ENCODE measurements at places on chromosomes 16 and 17.

- peak; percentile 70 for DNase-seq
Observed at GRCh38 chr17:50117202-50118051, 12.5 kb downstream of the SAMD14 start.

- DNase-seq = no peak
Observed at GRCh38 chr16:64251742-64252141, 870.1 kb downstream of the CDH11 start.

DNA sequence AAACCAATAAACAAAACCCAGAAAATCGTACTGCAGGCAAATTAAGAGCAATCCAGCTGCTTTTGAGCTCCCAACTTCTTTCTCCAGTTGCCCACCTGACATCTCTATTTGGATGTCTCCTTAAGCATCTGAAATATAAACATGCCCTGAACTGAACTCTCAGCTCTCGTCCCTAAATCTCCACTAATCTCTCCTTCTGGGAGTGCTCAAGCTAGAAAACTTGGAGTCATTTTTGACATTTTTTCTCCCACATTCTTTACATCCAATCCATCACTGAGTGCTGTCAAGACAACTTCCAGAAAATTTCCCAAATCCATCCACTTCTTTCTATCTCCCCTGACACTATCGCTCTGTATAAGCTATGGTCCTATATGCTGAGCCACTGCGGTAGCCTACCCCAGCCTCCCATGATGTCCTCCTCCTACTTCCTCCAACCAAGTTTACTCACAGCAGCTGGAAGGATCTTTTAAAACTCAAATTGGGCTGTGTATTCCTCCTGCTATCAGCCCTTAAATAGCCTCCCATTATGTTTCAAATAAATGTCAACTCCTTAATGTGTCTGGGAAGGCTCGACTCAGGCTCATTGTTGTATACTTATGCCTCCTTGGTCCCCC is 53.1 kb downstream of the HS3ST3B1 start:
- DNase-seq = no peak

GRCh38 chr17:8386841-8387240 is 3.8 kb upstream of the RPL26 start:
- no peak for DNase-seq

DNA sequence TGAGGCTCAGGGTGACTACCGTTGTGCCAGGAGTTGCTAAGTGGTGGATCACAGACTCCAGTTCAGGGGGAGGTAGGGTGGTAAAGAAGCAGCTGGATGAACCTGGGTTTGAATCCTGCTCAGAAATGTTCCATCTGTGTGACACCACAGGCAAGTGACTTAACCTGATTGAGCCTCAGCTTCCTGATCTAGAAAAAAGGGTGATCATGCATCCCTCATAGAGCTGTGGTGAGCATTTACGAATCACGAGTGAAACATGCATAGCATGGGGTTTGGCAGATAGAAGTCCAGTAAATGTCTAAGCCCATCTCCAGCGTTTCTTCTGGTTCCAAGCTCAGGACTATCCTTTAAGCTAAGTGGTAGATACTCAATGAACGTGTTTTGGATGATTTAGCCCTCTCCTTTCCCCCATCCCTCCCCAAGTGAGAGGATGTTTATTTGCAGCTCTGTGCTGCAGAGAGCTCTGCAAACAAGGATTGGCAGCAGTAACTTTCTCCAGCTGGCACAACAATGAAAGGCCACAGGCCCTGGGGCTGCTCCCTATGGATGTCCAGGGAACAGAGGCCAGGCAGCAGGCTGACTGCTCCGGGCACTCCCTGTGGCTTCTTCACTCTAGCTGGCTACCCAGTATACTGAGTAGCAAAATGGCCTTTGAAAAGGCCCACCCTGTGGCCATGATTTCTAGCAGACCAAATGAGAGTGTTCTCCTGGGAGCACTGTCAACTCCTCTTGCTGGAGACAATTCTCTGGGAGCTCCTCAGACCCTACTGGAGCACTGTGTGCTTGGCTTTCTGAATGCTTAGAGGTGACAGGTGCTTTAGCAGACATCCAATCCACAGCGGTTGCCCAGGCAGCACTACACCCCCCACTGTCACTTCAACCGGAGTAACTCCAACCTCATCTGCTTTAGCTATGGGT is 21.3 kb downstream of the CA4 start:
- no peak for DNase-seq

GRCh38 chr16:61277849-61278248 is 758.4 kb downstream of the CDH8 start:
- no peak for DNase-seq

- DNase-seq = no peak
Observed at GRCh38 chr17:34811561-34811960, 149.7 kb downstream of the CCT6B start.

DNA sequence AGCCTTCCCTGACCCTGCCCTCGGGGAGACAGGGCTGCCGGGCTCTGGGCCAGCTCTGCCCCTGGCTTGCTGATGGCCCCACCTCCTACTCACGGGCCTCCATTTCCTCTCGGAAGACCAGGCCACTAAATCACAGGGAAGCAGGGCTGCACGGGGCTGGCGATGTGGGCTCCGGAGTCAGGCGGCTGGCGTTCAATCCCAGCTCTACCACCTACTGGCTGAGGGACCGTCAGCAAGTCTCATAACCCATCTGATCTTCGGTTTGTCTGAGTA is 113.4 kb downstream of the AMFR start:
- DNase-seq = no peak

DNA sequence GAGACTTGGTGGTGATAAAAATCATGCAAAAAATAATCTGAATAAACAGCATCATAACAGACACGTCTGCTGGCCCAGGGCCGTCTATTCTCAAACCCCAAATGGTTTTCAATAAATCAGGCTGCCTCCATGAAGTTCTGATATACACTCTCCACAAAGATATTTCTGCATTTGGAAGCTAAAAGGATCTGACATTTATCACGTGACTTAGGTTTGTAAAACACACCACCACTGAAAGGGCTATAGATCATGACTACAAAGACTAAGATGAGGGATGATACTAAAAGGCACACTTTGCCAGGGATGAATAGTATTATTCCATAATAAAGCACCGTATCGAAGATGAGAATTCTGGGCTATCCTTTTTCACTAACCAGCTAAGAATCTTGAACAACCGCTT is 67.6 kb upstream of the ADAMTS18 start:
- no peak for DNase-seq

DNA sequence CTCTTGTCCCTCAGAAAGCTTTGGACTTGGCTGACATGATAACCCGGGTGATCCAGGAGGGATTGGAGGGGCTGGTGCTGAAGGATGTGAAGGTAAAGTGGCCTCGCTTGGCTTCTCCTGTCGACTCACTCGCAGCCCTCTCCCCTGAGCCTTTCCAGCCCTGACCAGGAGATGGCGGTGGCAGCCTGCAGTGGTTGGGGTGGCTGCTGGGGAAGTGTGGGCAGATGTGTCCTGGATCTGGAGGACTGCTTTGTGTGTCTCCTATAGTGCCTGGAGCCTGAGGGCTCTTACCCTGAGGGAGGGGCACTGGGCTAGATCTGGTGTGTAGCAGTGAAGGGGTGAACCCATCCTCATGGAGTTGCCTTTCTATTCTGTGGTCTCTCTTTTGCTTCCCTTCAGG is 17.9 kb downstream of the LIG3 start:
- no peak for DNase-seq

DNA sequence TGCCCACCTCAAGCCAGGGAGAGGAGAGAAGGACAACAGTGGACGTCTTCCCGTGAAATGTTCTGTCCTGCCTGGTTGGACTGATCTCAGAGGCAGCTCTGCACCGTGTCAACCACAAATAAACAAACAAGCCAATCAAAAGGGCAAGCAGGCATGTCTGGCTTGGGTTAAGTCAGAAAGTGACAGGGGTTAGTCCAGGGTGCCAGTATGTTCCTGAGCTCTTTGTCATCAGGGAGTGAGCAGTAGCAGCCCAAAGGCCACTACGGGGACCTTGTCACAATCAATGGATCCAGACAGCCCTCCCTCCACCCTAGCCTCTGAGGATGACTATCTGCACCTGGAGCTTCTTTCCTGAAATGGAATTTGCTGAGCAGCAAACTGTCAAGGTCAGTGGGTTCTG is 35.0 kb downstream of the CNGB1 start:
- DNase-seq = no peak

DNA sequence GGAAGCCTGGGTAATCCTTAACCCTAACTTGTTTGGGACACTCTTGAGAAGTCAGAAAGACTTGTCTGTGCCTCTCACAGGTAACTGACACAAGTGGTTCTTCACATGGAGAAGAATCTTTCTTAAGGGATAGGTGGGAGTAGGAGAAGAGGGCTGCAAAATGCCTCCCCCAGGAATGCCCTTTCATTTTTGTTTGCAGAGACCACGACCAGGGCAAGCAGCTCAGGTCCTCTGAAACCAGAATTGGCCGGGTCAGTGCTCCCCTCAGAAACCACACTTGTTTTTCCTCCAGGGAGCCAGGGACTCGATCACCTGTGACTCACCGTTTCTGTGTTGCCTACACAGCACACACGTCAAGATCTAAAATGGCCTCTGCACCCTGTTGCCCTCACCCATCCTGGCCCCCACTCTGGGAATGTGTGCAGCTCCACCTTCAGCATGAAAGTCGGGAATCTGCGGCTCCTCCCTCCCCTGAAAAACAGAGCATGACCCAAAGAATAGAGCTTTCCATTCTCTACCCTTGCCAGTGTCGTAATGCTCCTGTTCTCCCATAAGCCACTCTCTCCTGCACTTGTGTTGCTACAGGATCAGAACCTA is 36.1 kb downstream of the HNF1B start:
- no peak for DNase-seq

- DNase-seq = no peak
Observed at GRCh38 chr17:66980896-66981295, 16.4 kb downstream of the CACNG4 start.

DNA sequence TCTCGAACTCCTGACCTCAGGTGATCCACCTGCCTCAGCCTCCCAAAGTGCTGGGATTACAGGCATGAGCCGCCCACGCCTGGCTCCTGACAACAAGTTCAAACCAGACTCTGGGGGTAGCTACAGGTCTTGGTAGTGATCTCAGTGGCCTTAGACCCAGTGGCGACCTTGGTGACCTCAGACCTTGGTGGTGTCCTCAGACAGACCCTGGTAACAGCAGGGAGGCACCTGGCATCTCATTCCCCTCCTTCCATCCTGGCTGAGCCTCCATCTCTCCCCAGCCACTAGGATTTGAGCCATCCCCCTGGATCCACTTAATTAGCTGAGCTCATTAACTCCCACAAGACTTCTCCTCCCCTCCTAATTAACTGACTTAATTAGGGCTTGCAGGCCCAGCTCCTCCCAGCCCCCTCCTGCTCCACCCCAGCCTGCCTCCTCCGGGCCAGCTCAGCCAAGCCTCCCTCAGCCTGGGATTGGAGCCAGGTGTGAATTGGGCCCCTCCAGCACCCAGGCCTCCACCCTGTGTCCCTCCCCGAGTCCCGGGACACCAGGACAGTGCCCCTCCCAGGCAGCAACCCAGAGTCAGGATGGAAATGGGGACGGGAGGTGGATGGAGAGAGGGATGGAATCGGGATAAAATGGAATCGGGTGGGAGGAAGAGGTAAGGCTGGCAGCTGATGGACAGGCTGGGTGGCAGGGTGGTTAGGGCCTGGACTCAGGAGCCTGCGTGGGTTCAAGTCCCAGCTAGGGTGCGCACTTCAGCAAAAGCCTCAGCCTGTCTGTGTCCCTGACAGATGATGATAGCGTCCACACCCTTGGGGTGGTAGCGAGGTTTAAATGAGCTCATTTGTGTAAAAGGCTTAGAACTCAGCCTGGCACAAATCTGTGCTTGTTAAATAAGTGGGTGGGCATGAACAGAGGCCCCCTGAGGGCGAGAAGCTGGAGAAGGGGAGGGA is 11.2 kb upstream of the SBK1 start:
- DNase-seq = no peak

DNA sequence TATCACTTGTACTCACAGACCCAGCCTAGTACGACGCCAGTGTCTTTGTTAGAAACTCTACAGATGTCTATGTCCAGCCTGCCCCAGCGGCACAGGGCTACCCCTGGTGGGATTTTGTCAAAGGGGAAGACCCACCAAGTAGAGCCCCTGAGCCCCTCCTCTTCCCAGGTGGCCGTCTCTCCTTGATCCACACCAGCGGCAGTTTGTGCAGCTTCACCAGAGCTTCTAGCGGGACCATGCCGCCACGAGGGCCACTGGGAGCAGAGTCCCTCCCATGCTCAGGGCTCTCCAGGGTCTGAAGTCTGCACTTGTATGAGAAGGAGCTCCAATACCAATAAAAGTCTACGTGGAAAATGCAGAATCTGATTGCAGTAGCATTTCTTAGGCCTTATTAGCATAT is 157.1 kb downstream of the RPTOR start:
- no peak for DNase-seq

GRCh38 chr17:54307351-54307750 is 484.6 kb downstream of the KIF2B start:
- no peak for DNase-seq

- no peak for DNase-seq
Observed at GRCh38 chr17:48148854-48149786, 41.6 kb downstream of the SNX11 start.

DNA sequence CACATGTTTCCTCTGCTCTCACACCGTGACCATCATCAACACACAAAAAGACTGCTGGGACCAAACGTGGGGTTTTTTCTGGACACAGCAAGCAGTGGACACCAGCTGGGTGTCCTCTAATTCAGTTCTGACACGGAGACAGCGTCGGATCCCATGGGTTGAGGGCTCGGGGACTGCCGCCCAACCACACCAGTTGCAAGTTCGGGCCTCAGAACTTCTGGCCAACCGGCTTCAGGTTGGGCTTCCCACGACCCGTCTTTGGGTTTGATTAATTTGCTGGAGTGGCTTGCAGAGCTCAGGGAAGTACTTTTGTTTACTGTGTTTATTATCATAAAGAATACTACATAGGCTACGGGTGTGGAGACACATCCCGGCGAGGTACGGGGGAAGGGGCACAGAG is 97.8 kb downstream of the BANP start:
- no peak for DNase-seq

DNA sequence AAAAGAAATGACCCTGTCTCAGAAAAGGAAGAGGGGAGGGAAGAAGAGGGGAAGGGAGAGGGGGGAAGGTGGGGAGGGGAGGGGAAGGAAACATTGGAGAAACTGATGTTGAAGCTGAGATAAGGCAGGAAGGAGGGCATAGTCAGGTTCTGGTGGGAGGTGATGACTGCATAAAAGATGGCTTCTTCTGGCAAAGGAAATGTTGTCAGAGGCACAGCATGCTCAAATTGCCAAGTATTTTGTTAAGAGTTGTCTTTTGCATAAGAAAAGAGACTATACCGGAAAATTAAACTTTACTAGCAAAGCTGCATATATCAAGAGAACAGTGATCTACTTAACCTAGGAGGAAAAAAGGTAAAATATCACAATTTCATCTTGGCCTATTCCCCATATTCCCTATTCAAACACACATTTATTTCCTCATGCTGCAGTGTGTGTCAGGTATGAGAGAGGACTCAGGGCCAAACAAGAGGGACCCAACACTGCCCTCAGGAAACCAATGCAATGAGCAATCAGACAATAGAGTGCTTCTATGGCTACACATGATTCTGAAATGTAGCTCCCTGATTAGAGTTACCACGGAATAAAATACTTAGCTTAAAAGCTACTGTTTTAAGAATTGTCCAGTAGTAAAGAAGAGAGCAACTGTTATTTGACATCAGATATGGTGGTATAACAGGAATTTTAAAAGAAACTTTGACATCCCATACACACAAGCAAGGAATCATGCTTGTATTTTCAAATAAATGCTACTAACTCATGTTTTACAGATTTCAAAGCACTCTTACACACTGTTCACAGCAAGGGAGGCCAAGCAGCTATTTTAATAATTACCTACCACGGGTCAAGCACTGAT is 80.9 kb downstream of the PARN start:
- DNase-seq = peak; percentile 9

- no peak for DNase-seq
Observed at GRCh38 chr17:37714897-37715296, 30.0 kb downstream of the HNF1B start.

- DNase-seq = no peak
Observed at GRCh38 chr17:70336411-70336810, 167.1 kb downstream of the KCNJ2 start.
